Renal cortex interstitium (tissue), 15 donors: ENCODE measurements at places on chromosomes 12 and 14.

GRCh38 chr12:1157046-1157445 lies 166.0 kb downstream of the ERC1 start:
- no peak for DNase-seq

DNA sequence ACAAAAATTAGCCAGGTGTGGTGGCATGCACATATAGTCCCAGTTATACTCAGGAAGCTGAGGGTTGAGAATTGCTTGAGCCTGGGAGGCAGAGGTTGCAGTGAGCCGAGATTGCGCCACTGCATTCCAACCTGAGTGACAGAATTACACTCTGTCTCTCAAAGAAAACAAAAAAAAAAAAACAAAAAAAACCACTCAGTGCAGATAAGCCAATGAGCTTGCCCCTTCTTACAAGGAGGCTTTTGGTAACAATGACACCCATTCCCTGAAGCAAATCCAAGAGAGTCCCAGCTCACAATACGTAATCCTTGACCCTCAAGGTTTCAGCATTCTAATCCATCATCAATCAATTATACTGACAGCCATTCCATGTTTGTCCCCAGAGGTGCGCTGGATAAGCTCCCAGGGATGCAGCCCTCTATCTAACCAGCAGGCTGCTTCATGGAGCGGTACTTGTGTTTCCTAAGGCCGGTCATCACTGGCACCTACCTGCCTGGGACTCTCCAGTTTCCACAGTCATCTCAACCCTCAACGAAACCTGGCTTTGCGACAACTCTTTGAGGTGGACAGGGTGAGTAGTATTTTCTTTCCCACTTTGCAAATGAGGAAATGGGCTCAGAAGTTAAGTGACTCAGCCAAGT lies 12.4 kb downstream of the GCN1 start:
- no peak for DNase-seq

- no peak for DNase-seq
These were observed 52.7 kb upstream of the ZDHHC17 start for GRCh38 chr12:76711241-76711640.

DNA sequence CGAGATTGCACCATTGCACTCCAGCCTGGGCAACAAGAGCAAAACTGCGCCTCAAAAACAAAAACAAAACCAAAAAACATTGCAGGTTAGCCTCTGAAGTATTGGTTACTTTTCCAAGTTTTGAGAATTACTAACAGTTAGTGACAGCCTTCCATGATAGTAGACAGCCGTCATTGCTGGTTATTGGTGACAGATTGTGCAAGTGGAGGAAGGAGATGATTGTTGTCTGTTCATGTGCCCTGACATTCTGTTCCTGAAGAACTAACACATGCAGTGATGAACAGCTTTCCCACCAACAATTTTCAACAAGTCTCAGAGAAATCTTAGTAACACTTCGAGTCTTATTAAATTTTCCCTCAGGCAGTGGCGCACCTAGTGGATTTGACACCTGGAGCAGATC lies 89.3 kb upstream of the NAP1L1 start:
- no peak for DNase-seq

GRCh38 chr14:49019467-49020115 lies 566.6 kb downstream of the RPS29 start:
- no peak for DNase-seq

- no peak for DNase-seq
These were observed 56.8 kb downstream of the BTG1 start for GRCh38 chr12:92088805-92089204.

GRCh38 chr12:80777587-80777986 lies 60.9 kb downstream of the MYF5 start:
- no peak for DNase-seq

- no peak for DNase-seq
These were observed 130.9 kb downstream of the KICS2 start for GRCh38 chr12:64091186-64091585.

DNA sequence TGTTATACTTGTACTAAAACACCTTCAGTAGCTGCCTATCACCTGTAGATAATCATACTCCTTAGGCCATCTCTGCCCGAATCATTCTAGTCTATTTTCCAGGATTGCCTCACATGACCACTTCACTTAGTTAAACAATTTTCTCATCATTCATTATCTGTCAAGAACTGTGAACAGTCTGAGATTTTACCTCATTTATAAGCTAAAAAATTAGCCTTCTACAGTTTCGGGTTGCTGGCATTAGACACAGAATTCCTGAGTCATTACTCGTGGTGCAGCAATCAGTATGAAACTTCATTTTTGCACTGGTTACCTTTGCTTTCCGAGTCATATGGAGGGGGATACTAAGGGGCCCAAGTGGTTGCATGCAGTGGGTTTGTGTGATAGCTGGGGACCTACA lies 57.6 kb upstream of the OTOGL start:
- DNase-seq, result no peak

DNA sequence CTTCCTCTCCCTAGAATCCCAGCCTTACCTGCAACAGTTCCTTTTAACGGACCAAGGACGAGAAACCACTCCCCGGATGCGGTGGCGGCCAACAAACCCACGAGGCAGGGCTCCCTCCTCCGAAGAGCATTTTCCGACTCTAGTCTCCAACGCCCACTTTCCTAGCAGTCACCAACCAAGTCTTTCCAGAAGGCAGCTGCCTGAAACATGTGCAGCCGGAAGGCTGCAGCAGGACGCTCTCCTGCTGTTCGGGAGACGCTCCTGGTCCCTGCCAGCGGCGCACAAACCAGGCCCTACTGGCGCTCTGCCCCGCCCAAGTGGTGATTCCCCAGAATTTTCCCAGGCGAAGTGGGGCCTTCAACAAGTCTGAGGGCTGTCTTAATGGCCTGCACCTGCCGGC lies 21.1 kb upstream of the ADAM20 start:
- no peak for DNase-seq

- no peak for DNase-seq
These were observed 44.4 kb downstream of the ARL6IP4 start for GRCh38 chr12:123024819-123025391.

DNA sequence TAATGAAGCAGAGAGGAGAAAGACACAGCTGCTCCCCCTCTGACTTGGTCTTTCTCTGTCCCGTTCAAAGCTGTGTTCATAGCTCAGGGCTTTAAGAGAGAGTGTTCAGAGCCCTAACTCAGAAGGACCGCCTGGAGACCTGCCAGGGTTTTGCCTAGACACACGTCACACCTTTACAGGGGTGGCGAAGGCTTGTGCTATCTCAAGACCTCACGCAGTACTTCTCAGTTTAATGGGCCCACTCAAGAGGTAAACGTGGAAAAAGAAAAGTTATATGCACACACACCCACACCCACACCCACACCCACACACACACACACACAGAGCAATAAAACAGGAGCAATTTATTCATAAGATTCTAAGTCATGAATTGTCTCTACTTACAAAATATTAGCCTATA lies 374.3 kb downstream of the C12orf75 start:
- DNase-seq, result no peak

GRCh38 chr12:109890620-109891170 lies 9.4 kb upstream of the TCHP start:
- DNase-seq, result no peak

DNA sequence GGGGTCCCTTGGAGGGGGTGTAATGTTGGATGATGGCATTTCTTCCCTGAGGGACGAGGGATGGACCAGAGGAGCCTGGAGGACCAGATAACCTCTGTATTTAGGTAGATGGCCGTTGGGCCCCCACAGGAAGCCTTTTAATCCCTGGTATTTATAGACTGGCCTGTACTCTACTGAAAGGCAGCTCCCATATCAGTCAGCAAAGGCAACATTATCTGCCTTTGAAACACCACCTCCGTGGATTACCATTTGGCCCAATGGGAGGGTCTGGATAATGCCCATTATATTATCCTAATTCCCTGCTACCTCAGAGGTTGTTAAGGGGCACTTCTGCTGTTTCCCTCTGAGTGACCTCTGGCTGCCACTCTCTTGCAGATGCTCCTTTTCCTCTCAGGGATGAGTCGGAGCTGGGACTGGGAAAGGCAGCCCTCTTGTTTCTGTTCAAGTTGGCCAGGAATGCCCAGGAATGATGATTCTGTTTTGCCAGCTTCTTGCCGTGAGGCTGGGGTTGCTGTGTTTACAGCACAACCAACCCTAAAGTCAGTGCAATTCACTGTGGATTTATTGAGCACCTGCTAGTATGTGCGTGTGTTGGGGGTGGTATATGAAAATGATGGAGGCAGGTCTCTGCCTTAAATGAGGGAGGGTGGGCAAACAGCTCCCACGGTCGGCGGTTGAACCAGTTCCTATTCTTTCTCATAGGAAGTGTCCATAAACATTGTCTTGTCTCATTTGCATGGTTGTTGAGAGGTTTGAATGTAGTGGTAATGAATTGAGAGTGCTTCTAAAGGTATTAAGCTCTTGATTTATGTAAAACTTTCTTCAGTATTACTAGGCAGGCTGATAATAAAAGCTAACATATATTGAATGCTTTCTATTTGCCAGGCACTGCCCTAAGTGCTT lies 18.1 kb downstream of the SUSD6 start:
- no peak for DNase-seq

DNA sequence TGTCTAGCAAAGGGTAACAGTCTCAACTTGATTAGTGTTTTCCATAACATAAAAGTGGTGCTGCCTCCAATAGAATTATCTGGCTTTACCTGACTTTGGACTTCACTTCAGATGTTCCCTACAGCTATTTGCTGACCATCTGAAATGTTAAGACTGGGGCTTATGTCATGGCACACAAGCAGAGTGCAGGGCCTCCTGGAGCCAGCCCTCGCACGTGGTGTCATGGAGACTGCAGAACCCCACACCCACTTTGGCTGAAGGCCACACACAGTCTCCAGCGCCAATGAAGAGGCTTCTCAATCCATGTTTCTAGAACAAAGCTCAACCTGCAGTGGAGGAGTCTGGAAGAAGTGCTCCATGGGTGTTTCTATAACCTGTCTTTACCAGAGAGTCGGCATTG lies 169.6 kb upstream of the FRMD6 start:
- no peak for DNase-seq

DNA sequence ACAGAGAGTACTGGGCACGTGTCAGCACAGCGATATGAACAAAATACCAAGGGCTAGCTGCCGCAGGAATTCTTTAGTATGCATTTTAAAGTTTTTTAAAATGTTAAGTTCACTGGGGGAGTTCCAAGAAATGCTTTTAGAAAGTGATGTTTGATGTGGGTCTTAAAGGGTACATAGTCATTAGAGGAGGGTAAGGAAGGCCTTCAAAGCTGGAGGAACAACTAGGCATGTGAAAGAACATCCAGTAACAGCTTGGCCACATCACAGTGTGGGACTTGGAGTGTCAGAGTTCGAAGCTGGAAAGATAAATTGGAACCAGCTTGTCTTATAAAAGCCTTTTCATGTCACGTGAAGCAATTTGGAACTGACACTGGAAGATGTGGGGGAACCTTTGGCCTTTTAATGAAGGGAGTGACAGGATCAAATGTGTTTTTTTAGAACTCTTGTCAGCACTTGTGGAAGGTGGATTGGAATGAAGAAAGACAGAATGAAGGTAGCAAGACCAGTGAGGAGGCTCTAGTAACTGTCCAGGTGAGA lies 57.7 kb downstream of the WDR20 start:
- DNase-seq, result peak; percentile 13

DNA sequence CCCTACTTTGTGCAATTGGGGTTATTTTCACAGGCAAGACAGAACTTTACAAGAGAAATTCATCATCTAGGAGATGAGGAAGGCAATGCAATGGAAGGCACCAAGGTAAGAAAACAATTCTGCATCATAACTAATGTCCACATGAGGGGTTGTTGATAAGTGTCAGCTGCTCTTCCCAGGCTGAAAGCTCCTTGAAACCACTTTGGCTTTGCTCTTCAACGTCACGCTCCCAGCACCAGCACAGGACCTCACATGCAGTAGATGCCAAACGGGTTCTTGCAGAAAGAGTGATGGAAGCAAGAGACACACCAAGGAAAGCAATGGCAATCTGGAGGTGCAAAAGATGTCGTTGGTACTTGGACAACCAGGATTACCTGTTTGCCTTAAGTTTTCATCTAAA lies 485.5 kb downstream of the BCL11B start:
- DNase-seq, result no peak

- no peak for DNase-seq
These were observed 14.8 kb downstream of the KMT5A start for GRCh38 chr12:123398550-123399254.

GRCh38 chr14:88798156-88798555 lies 5.4 kb upstream of the EML5 start:
- no peak for DNase-seq

- DNase-seq, result no peak
These were observed 9.2 kb upstream of the INF2 start for GRCh38 chr14:104680056-104680805.

GRCh38 chr14:91841065-91841464 lies 26.3 kb downstream of the TC2N start:
- DNase-seq, result no peak

DNA sequence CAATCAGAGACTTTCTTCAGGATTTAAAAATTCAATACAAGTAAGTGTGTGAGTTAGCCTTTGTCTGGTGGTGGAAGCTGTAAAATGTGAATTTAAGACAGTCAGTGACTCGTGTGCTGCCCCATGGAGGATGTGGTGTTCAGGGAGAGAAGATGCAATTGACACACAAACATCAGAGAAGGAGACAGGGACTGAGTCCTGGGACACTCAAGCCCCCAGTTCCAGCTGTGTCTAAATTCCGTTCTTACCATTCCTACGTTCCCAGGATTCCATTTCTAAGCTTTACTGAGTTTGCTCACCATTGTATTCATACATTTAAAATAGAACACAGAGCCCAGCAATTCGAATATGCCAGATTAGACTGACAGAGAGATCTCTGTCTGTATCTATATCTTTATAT lies 67.6 kb downstream of the C12orf56 start:
- DNase-seq, result no peak

DNA sequence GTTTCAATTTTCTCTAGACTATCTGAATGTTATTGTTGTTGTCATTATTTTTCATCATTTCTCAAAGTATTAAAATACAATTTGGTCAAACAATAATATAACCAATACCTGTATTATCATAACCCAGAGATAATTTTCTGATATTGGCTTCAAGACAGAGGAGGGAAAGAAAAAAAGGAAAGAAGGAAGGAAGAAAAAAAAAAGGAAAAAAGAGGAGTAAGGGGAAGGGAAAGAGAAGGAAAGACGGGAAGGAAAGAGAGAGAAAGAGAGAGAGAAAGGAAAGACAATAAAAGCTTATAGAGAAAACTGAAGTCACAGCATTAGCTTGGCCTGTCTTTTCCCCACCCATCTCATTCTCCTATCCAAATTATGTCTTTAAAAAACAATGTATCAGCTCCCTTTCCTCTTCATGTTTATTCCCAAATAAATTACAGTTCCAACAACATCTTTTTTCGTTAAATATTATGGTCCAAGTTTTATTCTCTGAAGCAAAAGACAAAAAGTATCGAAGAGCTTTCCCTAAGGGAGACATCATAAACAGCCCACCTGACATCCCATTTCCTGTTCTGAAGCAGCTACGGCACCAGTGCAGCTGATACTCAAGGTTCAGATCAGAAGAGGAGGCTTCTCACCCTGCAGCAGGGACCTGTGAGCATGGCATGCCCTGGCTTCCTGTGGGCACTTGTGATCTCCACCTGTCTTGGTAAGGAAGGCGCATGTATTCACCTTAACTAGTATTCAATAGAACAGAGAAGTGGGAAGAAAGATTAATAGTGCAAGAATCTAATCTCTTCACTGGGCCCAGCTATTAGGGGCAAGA lies 308.3 kb downstream of the DAD1 start:
- DNase-seq, result no peak
